ENCODE measurements at places on chromosomes 11 and 22. TPM values are rescaled to one million over a fixed set of nuclear protein-coding genes. Genes with fewer than 3 reads are reported as not detected.

DNA sequence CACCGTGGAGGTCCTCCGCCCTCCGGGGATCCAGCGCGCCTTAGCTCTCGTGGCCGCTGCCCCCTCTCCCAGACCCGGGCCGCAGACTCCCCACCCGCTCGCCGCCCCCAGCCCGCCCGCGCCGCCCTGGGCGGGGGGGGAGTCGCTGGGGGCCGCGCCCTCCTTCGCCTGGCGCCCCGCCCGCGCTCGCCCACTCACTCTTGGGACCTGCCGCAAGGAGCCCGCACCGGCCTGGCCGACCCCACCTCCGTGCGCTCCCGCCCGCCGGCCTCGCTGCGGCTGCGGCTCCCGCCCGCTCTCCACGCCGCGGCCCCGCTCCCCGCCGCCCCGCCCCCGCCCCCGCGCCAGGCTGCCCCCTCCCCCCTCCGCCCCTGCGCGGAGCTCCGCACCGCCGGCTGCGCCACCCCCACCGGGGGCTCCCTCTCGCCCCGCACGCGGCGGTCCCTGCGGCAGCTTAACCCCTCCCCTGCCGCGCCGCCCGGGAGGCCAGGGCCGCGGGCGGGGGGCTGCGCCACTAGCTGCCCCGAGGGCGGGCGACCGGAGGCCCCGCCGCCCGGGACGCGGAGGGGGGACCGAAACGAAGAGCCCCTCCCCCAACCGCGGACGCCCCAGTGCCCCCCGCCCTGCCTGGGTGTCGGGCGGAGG is 724 bp upstream of the RASGRP2 start:
- peak; percentile 67 for DNase-seq

DNA sequence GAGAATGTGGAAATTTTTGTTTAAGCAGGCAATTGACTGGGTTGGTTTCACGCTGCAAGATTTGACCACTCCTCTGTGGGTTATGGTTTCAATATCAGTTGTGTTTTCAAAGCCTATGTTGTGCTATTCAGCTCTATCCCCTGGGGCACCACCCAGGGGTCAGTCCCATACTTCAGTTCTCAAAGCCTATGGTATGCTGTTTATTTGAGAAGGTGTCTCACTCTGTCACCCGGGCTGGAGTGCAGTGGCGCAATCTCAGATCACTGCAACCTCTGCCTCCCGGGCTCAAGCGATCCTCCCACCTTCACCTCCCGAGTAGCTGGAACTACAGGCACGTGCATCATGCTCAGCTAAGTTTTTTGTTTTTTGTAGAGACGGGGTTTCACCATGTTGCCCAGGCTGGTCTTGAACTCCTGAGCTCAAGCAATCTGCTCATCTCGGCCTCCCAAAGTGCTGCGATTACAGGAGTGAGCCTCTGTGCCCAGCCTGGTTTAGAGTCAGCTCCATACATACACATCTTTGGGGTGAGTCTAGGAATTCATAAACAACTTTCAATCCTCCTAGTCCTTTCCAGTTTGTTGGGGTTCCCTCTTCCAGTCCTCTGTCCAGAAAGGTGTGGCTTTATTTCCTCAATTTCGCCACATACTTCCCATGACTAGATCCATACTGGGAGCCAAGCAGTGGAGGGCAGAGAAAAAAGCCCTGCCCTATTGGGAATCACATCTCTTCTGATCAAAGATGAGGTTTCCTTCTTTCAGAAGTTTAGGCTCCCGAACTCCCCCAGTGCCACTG is 35.0 kb upstream of the MAPK1 start:
- no peak for DNase-seq

GRCh38 chr11:116641561-116642045 is 131.2 kb downstream of the BUD13 start:
- DNase-seq = peak; percentile 78

DNA sequence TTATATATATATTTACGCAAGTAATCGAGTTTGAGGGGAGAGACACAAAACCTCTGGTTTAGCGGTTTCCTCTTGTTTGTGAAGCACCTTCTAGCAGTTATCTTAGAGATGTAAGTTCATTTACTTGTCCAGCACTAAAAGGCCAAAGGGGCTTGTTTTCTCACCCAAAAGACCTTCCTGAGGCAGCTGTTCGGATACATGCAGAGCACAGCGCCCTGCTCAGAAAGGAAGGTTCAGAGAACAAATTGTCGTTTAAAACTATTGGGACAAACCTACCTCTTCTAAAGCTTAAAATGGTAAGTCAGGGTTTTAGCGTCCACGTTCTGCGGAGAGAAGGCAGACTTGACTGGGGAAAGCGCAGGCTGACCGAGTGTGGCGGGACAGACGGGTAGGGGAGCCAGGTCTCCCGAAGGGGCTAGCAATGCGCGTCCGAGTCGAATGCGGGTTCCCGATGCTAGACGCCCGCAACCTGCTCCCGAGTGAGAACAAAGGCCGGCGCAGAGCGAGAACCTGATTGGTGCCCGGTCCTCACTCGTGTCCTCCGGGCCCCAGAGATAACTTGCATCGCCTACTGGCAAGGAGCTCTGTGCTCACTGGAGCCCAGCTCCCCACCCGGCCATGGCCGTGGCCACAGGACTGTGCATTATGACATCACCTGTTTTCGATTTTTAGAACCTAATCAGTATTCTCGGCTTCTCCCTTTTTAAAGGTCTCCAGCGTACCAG is 1.0 kb upstream of the SESN3 start:
- DNase-seq = peak; percentile 92

DNA sequence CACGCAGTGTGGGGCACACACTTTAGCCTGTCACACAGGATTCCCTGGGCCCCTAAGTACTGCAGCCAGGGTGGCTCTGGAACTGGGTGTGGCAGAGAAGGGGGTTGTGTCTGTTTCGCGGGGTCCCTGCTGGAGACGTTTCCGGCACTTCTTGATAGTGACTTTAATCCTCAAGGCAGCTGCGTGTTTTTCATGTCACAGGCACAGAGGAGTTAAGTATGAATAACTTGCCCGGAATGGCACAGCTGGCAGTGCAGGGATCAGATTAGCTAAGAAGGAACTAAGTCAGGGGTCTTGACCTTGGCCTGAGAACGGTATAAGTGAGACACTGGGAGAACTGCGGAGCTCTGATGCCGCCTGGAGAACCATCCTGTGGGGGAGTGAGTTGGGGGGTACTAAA is 7.5 kb upstream of the KRTAP5-7 start:
- no peak for DNase-seq

DNA sequence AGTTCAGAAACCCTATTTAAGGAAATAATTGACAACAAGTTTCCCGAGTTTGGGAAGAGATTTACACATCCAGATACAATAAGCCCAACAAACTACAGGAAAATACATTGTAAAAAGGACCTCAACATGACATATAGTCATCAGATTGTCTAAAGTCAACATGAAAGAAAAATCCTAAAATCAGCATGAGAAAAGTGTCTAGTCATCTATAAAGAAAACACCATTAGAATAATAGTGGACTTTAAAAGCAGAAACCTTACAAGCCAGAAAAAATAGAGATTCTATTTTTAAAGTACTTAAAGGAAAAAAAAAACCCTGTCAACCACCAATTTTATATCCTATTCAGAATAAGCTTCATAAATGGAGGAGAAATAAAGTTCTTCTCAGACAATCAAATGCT is 1.4 kb upstream of the OR5B2 start:
- no peak for DNase-seq

DNA sequence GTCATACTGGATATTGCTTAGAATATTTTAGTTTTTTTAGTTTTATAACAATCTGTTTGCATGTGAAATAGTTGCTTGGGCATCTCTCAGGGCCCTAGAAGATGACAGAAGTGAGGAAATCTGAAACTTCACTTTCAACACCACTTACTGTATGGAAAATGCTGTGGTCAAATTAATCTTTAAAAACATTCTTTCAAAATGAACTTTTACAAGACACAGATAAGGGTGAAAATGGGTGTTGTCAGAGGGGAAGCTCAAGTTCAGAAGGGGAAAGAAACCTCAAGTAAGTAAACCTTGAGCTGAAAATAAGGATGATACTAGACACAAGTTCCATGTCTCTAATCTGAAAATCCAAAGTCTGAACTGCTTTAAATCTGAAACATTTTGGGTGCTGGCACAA is 1840.1 kb upstream of the RAG2 start:
- no peak for DNase-seq

The CFAP300 gene
- total RNA-seq = 8.2 TPM

DNA sequence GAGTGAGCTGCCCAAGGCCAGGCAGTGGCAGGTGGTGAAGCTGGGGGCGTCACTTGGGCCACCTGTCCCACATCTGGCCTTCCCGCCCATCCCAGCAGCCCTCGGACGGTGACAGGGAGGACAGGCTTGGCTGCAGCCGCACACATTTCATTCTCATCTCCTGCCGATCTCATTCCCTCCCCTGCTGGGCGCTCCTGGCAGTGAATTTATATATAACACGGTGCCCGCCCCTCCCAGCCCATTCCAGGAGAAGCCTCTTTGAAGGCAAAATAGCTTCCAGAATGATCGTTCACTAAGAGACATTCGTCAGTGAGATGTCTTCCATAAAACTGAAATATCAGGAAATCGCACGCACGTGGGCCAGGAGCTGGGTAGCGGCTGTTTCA is 861.3 kb downstream of the TBC1D22A start:
- peak; percentile 33 for DNase-seq

The BCL2L13 gene
- 50.5 TPM for total RNA-seq

GRCh38 chr11:77035580-77035979 is 1.4 kb downstream of the B3GNT6 start:
- no peak for DNase-seq

The GTSE1 gene
- 0.94 TPM for total RNA-seq

GRCh38 chr11:83033972-83034672 is 37.6 kb downstream of the RAB30 start:
- DNase-seq = no peak

The WT1 gene
- total RNA-seq = 0.66 TPM

- no peak for DNase-seq
These were observed 70.3 kb downstream of the KIRREL3 start for GRCh38 chr11:126930091-126930841.

DNA sequence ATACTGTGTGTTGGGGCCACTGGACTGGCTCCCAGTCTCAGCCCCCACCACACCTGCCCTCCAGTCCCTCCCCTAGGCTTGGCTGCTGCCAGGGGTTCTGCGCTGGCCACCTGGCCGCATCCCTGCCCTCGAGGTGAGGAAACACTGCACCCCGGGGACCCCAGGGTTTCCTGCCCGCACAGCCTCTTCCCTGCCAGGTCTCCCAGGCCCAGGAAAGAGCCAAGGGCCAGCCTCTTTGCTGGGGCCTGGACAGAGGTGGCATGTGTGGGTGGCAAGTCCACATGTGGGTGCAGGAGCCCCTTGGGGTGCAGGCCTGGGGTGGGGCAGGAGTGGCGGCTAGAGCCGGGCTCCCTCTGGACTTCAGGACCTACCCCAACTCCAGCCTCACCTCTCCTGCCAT is 2.5 kb downstream of the EPS8L2 start:
- no peak for DNase-seq

DNA sequence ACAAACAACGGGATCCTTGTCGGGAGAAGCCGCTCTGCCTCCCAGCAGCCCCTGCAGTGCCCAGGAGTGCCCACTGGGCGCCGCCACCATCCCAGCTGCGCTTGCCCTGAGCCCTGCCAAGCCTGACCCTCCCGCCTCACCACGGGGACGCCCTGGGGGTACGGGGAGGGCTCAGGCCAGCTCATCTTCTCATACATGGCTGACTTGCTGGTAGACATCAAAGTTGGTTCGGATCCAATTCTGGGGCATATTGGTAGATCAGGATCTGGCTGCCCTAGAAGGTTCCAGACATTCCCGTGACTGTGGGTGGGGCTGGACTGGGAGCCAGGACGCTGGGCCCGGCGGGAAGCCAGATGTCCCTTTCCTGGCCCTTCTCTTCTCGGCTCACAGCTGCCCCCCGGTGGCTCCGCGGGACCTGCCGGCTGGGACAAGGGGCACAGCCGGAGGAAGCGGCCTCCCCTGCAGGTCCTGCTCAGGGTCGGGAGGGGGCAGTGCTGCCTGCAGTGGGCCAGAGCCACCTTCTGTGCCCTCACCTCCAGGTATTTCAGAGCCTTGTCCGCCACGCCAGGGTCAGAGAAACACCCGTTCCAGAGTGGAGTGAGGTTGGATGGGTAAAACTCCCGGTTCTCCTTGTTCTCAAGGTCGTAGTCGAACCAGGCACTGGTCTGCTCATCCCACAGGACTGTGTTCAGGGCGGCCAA is 10.6 kb upstream of the TREH start:
- DNase-seq = peak; percentile 98

DNA sequence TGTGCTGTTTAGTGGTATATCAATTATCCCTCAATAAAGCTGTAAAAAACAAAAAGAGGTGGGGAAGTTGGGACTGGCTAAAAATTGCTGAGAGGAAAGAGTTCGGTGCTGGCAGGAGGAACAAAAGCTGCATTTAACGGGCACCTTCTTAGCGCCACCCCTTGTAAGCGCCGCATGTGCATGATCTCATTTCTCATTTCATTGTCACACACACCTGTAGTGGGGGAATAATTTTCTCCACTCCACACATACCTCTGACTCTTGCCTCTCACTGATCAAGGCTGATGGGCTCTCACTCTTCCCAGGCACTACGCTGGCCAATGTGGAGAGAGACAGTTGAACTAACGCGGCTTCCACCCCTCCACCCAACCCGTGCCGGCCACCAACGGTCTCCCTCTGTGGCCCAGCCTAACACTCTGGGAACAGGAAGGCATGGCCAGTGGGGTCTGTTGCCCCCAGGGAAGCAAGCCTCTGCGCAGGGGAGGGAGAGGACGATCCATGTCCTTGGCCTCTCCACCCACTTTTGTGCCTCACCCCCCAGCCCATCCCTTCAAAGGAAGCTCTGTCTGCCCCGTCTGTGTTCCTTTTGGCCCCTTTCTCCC is 186.7 kb upstream of the SYT13 start:
- peak; percentile 20 for DNase-seq

GRCh38 chr22:46250783-46251125 is 661 bp upstream of the CDPF1 start:
- DNase-seq = peak; percentile 16

- no peak for DNase-seq
These were observed 77.4 kb downstream of the MN1 start for GRCh38 chr22:27724157-27724556.

GRCh38 chr11:15045209-15045608 is 28.2 kb upstream of the CALCB start:
- no peak for DNase-seq

Data from kidney (tissue), 22 donors.